Glomerular endothelial cell (primary cell): ENCODE measurements at places on chromosomes 7 and 10. TPM values are rescaled to one million over a fixed set of nuclear protein-coding genes. Genes with fewer than 3 reads are reported as not detected.

DNA sequence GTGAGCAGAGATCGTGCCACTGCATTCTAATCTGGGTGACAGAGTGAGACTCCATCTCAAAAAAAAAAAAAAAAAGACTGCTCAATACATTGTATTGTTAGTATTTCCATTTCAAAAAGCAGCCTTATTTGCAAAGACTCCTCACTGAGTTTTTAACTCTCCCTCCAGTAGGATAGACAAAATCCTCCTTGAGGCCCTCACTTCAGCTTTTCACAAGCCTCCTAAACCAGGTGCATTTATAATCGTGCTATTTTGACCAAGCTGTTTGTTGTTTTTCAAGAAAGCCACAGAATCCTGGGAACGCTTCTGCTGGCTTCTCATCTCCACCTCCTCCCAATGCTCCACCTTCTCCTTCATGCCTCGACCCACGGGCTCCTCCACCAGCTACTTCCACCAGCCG lies 6.3 kb upstream of the DDIT4 start:
- DNase-seq = no peak

Gene GIMAP7
- 13.5 and 34.5 TPM in 2 replicates for total RNA-seq

DNA sequence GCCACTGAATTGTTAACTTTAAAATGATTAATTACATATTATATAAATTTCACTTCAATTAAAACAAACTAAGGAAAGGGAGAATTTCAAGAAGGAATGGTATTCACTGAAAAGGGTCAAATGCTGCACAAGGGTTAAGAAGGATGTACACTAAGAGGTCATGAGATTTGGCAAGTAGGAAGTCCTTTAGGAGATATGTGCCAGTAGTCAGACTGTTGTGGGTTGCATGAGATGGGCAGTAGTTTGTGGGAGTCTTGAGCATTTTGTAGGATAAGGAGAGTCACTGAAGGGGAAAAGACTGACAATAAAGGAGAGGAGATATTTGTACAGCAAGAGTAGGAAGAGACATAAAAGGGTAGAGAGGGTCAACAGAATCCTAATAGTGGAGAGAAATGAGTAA lies 12.4 kb upstream of the PTPN12 start:
- no peak for DNase-seq

Gene DPP6
- total RNA-seq = not detected in 2 replicates

DNA sequence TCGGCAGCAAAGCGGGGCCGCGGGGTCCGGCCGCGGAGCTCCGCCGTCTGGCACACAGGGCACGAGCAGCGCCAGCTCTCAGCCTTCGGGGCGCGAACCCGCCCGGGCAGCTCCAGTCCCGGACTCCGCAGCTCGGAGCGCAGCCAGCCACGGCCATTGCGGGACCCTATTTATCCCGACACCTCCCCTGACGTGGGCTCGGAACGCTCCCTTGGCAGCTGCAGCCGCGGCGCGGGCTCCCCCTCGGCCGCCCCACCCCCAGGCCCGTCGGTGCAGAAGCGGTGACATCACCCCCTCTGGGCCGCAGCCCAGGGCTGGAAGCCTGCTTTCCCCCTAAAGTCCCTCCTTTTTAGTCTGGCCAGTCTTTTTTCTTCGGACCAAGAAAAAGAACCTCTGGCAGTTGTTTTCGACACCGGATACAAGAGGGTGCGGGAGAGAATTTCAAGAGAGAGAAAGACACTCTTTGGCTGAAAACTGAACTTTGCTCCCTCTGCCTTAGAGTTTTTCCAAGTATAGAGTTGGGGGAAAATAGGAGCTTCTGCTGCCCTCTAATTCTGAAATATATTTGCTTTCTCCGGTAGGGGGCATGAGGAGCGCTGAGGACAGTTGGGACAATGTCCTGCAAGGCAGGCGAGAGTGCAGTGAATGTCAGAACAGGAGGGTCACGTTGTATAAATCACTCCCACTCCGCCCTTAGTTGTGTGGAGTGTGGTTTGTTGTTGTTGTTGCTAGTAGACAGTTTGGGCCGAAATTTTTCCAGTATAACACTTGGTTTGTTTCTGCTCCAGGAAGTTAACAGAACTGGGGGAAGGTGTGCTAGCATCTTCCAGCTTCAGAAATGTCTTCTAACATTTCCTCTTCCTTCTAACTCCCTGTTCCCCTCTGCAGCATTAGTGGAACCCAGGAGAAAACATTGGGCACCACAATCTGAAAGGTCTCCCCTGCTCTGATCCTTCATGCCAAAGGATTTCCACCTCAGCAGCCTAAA lies at the start of gene SFRP4:
SFRP4 (minus strand) TSS at position 145 of the 988 bp plus-strand sequence. CDS start 280 bp downstream, outside the sequence.
- DNase-seq = peak; percentile 25

DNA sequence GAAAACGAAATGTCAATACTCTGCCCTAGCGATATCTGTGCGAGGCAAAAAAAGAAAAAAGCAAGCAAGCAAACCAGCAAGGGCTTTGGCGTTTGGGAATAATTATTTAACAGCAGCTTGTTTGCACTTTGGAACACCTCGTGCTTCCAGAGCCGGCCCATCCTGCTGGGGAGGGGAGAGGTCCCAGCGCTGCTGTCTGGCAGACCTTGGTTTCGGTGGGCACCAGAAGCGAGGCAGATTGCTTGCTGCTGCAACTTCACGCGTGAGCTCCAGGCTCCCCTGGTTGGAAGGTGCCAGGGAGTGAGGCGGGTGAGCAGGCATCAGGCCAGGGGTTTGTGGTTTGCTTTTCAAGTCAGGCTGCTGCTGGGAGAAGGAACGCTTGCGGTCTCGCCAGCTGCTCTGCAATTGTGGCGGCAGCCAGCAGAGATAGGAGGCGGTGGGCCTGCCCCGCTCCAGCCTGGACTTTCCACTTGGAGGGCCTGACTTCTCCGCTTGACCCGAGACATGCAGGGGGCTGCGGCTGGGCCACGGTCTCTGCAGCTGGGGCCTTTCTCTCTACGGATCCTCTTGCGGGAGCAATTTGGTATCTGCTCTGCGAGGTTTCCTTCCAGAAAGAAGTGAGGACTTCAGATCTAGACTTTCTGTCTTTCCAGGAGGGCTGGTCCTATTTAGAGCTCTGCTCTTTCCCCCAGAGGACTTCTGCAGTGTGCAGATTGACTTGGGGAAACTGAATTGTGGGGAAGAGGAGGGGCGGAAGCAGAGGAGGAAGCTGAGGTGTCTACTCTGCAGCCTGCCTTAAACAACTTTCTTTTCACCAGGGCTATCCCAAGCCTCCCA lies 131.4 kb downstream of the PRPF18 start:
- no peak for DNase-seq

Gene PDZD7
- total RNA-seq = 0.82 and 1.2 TPM in 2 replicates

GRCh38 chr10:64379898-64380297 lies 858.7 kb downstream of the REEP3 start:
- DNase-seq = no peak

DNA sequence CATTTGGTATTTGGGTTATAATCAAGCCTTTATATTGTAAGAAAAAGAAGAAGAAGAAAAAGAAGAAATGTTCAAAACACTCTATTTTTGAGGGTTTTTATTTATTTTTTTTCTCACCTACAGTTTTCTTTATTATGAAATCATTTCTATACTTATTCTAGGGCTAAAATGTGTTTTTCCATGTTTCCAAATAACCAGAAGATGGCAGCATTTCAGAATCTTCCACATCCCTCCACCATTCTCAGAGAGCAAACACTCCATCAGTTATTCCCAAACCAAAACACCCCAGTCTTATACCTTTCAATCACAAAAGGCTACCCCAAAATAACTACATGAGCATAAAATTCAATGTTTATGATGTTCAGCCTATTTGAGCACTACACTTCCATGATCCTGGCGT lies 38.7 kb upstream of the PPP1R17 start:
- DNase-seq = no peak

DNA sequence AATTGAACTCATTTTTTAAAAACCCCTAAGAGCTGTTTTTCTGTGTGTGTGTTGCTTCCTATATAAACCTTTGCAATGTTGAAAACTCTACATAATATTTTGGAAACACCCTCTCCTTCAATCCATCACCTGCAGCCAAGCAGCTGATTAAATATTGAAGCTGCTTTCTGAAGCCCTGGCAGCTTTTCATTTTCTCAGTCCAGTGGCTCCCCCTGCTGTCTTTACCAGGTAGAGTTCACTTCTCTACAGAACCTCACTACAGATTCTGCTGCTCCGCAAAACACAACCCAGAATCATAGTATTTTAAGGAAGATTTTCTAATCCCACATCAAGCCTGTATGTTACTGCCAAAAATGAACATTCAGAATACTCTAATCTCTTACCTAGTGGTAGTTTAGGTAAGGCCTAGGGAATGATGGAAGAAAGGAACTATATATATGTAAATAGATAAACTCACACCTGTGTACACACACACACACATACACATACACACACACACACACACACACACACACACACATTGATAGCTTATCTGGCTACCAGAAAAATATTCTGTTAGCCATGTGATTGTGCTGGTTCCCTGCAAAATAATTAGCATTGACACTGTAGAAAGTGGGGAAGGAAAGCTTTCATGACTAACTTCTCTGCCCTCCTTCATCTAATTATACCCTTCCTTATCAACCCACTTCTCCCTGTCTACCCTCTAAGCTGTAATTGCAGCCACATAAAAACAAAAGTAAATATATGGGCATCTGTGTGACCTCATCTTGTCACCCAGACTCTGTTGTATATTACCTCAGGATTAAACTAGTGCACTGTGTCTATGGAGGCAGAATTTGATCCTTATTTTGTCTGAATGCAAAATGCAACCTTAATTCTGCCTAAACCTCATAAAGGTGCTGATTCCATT lies 229.5 kb upstream of the FZD1 start:
- DNase-seq = peak; percentile 14

GRCh38 chr7:51783241-51783640 lies 466.6 kb upstream of the COBL start:
- DNase-seq = no peak

DNA sequence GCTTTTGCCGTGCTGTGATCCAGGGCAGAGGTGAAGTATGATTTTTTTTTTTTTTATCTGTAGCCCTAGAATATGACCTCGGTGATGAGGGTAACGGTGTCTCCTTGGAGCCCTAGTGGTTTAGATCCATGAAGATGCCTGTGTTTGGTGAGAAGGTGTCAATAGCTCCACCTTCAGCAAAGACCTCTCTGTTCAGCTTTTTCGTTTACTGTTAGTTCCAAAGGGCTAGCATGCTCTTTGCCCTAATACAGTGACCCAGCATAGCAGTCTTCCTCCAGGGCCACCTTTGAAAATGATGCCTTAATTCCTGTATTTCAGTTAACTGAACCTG lies 746 bp upstream of the MRPS16 start:
- no peak for DNase-seq

Gene TAS2R5
- 0.34 and 1.1 TPM in 2 replicates for total RNA-seq

Gene TMEM139
- 0.82 and 1.1 TPM in 2 replicates for total RNA-seq

Gene PRPF18
- 16.8 and 18.4 TPM in 2 replicates for total RNA-seq

DNA sequence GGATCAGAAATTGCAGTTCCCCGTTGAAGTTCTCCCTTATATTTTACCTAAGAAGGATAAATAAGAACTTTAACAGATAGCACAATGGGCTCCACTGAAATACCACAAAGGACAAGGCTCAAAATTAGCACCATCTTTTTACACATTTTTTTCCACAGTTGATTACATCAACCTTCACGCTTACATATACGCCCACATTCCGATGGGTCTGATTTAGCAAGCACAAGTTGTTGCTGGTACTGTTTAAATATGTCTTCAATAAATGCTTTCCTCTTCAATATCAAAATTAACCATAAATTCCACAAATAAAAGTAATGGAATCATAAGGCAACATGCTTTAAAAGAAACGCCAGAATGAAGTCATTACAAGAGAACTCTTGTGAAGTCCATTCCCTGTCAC lies 79.5 kb downstream of the NEBL start:
- DNase-seq = no peak

Gene FRMD4A
- total RNA-seq = 120 and 162 TPM in 2 replicates

GRCh38 chr7:44305564-44306507 lies 19.6 kb downstream of the CAMK2B start:
- DNase-seq = no peak

- DNase-seq = no peak
Observed at GRCh38 chr7:100071018-100071723, 10.4 kb downstream of the ZNF3 start.

DNA sequence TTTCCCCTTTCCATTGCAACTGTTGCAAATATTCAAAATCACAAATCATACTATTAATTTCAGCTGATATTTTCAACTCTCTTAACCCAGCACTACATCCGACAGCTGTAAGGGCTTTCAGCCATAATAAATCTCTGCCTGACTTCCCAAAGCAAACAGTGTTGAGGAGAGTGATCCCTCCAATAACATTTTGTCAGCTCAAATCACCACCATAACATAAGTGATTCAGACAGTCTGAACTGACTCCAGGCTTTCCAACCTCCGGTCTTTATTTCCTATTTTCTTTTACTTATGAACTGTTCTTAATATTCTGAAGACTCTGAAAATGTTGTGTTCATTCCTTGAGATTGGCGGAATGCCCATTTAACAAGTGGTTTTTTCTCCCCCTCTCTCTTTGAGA lies 1085.9 kb downstream of the GATA3 start:
- DNase-seq = no peak

- no peak for DNase-seq
Observed at GRCh38 chr7:8200316-8200715, 61.7 kb downstream of the ICA1 start.

DNA sequence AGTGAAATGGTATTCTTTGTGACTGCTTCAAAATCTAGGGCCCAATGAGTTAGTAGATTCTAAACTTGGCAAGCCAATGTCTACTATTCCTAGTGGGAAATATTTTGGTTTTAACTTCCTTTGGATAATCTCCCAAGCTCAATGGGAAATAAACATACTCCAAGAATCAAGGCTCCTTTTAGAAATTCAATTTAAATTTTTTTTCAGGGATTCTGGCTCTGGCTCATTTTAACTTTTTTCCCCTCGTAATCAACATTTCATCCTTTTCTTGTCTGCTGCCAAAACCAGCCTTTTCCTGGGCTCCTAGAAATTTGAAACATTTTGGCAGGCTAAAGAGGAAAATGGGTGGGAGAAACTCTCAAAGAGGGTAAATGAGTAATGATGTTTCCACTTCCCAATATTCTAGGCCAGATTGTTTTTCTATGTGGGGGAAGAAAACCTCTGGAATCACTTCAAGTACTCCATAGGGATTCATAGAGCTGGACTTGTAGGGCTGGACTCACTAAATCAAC lies 85.6 kb upstream of the AGR3 start:
- no peak for DNase-seq

DNA sequence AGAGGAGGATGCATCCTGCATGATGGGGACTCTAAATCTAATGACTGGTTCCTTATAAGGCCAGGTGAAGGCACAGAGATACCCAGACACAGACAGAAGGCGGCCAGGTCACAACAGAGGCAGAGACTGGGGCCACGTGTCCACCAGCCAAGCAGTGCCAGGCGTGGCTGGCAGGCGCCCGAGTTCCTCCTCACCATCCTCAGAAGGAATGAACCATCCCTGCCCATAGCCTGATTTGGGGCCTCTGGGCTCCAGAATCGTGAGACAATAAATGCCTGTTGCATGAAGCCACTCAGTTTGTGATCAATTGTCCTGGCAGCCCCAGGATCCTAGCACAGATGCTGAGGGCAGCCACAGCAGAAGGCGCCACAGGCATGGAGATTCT lies 69.0 kb upstream of the TNRC18 start:
- no peak for DNase-seq

Gene CAMK2B
- 0.05 and 0.29 TPM in 2 replicates for total RNA-seq

GRCh38 chr10:102626026-102626685 lies 18.1 kb upstream of the TRIM8 start:
- DNase-seq = no peak
